ENCODE measurements at places on chromosomes 6 and 20.

DNA sequence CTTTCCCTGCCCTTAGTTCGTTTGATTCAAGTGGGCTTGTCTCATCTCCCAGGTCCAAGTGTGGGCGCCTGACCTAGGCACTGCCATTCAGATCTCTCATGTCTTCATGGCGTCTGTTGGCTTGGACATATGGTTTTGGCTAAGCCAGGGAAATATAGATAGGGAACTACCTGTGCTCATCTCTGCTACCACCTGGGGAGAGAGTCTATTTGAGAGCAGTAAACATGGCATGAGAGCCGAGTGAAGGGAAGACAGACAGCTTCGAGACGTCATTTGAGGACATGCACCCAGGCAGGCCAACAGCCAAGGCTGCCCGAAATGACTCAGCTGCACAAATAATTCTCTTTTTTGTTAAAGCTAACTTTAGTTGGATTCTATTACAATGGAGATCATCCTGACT, 370.7 kb upstream of the AGPAT4 start:
- DNase-seq: no peak

DNA sequence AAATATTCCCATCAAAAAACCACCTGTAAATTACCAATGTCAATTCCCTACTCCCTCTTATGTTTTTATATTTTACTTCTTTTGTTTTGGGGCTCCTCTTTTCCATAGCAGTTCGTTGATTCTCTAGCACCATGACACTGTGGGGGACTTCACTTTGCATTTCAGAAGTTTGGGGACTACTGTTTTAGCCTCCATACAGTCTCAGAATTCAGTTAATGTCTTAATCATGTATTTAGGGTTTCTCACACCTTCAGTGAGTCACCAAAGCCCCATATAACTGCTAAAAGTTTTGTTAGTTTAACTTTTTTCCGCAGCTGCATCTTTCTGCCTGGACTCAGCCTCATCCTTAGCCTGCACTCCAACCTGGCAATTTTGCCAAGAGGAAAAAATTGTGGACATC, 20.7 kb upstream of the AIG1 start:
- DNase-seq: no peak

DNA sequence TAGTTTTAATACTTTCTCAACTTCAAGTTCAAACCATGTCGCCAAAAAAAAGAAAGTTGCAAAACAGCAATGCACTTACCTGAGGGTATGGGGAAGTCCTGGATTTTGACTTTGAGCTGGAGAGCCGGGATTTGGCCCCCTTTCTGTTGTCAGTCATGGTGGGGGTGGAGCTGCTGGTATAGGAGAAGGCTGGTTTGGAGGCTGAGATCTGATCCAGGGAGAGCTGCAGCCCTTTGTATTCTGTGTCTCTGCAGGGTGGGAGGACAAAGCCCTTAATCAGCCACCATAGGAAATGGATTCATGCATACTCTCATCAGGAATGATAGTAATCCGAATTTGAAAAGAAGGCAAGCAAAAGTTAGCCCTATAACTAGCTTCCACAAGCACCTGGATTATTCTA, 44.0 kb downstream of the SIM1 start:
- DNase-seq: no peak

DNA sequence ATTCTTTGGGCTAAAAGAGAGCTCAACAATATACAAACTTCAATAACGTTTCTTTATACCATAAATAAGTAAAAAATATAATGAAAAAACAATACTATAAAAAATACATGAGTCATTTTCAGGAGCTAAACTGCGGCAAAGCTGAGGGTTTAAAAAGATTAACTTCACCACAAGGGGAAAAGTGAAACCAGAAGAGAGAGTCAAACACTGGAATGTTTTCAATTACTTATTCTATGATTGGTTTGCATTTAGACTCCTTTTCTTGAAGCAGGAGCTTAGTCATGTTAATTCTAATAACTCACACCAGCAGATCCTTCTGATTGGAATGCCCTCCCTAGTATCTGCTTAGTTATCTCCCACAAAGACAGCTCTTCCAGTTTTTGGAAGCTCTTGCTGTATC, 627.3 kb downstream of the UTRN start:
- no peak for DNase-seq

- DNase-seq: no peak
Observed at GRCh38 chr20:43531091-43531443, 23.6 kb downstream of the L3MBTL1 start.

DNA sequence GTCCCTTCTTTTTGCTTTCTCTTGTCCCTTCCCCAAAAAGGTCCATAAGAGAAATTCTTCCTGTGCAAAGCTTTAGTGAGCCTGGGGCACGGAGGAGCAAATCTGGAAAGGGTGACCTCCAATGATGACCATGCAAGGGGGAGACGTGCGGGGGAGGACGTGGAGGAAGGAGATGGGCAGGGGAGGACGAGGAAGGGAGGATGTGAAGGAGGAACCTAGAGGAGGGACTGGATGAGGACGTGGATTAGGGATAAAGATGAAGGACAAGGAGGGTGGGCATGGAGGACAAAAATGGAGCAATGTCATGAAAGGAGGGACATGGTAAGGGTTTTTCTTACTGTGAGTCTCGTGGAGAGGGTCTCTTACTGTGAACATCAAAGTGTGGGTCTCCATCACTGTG, 139.5 kb downstream of the ERMARD start:
- DNase-seq: no peak

DNA sequence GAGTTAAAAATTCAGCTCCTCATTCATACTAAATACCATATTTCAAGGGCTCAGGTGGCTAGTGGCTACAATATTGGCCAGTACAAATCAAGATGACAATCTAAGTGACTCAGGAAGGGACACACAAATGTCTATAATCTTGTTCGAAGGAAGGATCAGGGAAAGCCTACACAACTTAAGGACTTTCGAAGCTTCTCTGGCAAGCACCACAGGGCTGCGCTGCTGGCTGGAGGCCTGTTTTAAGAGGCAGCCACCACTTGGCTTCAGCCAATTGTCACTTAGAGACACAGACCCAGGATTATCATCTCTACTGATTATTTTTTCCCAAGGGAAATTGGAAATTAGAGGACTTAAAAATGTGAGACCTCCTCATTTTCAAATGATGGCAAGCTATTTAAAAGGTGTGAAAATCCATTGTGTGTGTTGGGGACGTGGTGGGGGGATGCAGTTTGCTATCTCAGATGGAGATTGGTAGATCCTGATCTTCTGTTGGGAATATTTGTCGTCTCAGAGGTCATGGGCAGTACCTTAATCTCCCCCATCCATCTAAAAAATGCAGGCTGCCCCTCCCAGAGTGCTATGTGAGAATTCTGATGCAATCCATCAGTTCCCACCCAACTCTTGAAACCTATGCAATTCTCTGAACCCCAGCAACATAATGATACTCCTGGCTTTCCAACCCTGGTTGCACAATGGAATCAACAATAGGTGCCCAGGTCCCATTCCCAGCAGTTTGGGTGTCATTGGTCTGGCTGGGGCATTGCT, 11.3 kb downstream of the ARHGAP40 start:
- DNase-seq: no peak

GRCh38 chr6:4139272-4139671, 3.9 kb upstream of the ECI2 start:
- DNase-seq: no peak

DNA sequence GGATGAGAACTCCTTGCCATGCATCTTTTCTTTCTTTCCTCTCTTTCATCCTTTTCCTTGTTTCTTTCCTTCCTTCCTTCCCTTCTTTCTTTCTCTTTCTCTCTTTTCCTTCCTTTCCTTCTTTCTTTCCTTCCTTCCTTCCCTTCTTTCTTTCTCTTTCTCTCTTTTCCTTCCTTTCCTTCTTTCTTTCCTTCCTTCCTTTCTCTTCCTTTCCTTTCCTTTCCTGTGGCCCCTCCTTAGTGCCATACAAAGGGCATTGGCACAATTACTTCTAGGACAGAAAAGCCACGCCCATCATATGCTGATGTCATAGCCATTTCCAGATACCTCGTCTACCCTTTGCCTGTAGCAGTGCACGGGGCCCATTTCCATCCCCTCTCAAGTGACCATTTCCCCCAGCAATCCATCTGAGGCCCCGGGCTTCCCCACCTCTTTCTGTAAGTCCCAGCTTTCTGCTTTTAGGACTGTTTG, 2.2 kb upstream of the CENPB start:
- DNase-seq: no peak

GRCh38 chr6:27477318-27478013, 4.6 kb upstream of the ZNF184 start:
- DNase-seq: no peak

GRCh38 chr6:53827531-53827930, 32.7 kb downstream of the LRRC1 start:
- DNase-seq: no peak

- no peak for DNase-seq
Observed at GRCh38 chr6:157198425-157199279, 124.7 kb downstream of the TMEM242 start.

- DNase-seq: no peak
Observed at GRCh38 chr6:118596774-118597320, 48.8 kb downstream of the PLN start.

- DNase-seq: no peak
Observed at GRCh38 chr6:7909323-7910276, 988 bp downstream of the TXNDC5 start.

GRCh38 chr20:58742668-58743566, 50.3 kb downstream of the NPEPL1 start:
- DNase-seq: no peak

- no peak for DNase-seq
Observed at GRCh38 chr20:33709398-33709797, 10.7 kb downstream of the PXMP4 start.

DNA sequence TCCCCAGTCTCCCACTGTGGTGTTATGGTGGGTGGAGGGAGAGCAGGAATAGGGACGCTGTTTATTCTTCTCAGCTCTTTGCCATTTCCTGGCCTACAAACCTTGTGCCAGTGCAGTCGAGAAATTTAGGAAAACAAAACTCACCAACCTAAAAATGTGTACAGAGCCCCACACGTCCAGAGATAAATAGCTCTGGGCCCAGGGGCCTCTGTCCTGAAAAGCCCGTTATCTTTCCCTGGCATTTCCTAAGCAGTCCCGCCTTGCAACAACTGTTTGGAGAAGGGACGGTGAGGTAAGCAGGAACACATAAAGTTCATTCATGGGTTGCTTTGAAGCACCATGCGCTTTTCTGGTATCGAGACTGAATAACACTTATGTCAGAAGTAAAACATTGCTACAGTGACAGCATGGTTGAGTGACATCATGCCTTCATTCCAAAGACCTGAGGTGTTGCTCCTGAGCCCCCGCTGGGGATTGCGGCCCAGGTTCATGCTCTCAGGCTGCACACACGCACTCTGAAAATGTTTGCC, 80.1 kb upstream of the NXT1 start:
- no peak for DNase-seq

- DNase-seq: no peak
Observed at GRCh38 chr20:35062478-35062877, 30.1 kb downstream of the TRPC4AP start.

GRCh38 chr6:113352831-113353230, 504.3 kb upstream of the MARCKS start:
- no peak for DNase-seq

DNA sequence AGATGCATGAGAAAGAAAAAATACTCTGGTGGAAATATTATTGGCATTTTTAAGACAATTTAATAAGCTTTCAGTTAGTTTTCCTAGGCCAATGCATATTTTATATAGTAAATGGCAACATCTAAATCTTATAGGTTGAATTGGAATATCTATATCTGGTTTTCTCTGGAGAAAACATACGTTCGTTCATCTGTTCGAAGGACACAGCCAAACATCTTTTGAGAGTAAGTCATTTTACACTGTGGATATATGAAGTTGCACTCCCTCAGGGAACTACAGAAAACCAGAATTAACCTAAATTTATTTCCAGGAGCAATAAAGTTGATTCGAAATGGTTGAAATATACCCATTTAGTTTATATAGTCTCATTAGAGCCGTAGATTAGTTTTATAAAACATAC, 49.0 kb downstream of the MYLIP start:
- no peak for DNase-seq
